ENCODE measurements at places on chromosomes 4 and X.
A peak's percentile ranks its signal among the peaks of the same experiment; 100 is the strongest.

GRCh38 chr4:100935090-100935489, 412.2 kb downstream of the PPP3CA start:
- peak; percentile 8 for DNase-seq

DNA sequence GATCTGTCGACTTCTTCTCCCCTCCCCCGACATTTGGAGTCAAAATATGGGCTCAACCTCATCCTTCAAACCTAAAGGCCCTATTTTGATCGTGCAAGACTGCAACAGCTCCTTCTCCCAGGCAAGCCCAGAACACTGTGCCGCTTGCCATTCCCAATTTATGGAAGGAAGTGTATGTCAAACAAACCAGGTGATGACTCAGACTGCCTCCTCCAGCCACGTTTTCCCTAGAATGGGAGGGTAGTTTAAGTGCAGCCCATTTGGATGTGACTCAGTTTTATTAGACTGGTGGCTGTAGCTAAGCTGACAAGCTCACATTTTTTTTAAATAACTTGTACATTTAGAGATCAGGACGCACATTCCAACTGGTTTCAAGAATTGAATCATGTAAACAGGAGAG, 570.4 kb upstream of the DIPK2B start:
- DNase-seq, result peak; percentile 86

DNA sequence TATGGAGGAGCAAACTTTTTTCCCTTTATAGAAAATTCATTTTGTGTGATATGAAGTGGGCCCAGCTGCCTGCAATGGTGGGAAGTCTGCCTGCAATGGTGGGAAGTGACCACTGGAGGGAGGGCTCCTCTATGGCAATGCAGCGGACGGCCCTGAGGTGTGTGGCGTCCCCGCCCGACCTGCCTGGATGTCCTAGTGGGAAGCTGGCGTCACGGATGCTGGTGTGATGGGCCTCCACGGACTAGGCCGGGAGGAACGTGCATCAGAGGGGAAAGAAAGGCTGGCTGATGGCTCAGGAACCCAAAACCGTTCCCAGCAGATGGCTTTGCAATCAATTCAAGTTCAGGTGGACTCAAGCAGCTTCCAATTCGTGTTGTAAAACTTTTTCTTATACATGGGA, 177.9 kb downstream of the AFAP1 start:
- peak; percentile 82 for DNase-seq

DNA sequence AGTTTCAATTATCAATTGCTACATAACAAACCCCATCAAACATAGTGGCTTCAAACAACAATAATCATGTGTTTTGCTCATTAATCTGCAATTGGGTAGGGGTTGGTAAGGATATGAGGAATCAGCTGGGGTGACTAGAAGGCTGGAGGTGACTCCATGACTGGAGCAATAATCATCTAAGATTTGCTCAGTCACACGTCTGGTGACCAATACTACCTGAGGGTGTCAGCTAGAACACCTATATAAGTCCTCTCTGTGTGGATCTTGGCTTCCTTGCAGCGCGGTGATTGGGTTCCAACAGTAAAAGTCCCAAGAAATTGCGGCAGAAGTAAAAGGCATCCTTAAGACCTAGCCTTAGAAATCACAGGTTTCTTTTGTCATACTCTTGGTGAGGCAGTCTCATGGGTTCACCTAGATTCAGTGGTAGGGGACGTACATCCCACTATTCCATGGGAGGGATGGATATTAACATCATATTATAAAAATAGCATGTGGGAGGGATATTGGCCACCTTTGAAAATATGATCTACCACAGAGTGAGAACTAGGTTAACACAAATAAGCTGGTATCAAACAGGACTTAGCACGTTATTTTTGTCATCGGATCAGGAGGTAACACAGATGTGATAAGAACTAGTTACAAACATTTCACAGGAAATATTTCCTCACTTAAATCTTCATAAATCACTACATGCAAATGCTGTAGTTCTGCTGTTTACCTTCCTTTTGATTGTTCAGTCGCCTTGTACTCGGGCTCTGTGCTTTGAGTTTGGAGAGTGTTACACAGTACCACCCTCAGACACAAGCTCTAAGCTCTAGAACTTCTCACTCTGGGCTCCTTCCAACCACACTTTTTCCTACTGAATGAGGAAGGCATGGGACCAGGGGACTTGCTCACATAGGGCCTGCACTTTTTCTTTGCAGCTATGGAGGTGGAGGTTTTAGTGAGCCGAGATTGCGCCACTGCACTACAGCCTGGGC, 78.3 kb downstream of the LARP7 start:
- no peak for DNase-seq

DNA sequence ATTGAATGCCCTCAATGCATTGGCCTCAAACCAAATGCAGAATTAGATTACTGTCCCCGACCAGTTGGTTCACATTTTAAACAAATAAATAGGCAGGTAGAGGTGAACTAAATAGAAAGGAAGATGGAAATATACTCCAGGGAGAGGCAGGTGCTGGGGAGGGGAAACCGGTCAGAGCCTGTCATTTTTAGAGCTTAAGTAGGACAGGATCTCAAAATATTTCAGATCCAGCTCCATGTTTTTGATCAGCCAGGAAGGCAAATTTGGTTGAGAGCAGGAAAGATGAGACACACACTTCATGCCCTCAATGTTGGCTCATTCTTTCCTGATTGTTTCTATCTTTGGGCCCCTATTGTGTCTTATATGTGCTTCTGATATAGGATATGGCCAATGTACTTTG, 206.7 kb downstream of the SHROOM3 start:
- DNase-seq, result no peak

DNA sequence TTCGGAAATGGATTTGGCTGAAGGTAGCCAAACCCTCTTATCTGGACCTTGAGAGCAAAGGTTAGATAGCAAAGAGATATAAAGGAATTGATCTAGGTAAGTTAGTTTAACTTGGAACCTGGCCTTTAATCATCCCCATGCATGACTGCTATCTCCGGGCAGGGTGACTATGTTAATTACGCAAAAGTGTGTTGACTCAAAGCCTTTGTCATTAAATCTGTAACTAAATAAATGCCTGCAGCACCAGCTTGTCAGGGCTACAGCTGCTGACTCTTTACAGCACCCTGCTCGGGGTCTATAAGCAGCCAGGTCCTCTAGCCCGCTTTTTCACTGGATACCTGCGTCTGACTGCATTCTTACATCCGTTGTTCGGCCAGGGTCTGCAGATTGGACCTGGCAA, 201.7 kb downstream of the TBCK start:
- no peak for DNase-seq

- DNase-seq, result peak; percentile 37
These were observed 191.0 kb upstream of the NPY2R start for GRCh38 chr4:155017426-155017825.

DNA sequence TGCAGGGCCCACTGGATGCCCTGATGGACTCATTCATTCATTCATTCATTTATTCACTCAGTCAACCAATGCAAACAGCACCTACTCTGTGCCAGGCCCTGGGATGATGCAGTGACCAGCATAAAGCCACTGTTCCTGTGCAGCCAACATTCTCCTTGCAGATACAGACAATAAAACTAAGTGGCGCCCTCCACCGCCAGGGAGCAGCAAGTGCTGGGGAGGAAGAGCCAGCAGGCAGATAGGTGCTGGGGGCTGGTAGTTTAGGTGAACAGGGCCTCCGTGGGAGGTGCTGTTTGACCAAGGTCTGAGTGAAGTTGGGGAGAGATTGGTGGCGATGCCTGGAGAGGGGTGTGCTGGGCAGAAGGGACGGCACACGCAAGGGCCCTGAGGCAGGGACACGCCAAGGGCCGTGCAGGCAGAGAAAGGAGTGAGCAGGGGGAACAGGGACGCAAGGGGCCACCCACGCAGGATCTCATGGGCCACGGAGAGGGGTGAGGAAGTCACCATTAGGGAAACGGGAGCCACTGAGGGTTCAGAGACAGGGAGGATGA, 65.5 kb downstream of the WFS1 start:
- no peak for DNase-seq

DNA sequence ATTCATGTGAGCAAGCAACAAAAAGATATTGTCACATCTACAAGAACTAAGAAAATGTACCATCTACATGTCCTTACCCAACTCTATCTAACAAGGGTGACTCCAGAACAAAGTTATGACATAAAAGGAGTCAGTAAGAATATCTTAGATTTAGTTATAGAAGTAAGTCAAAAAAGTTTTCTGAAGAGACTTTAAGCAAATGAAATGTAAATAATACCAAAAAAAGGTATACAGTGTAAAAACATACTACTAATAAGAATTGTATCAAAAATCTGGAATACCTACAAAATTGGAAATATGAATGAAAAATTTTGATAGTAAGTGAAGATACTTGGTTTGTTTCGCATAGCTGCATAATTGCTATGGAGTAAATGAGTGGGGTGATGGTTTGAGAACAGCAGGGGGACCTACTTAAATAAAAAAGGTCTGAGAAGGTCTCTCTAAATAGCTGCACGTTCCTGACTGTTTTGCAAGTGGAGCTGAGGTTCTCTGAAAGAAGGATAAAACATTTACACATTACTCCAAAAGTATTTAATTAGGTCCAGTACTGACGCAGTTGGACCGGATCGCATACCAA, 51.0 kb upstream of the ENPP6 start:
- DNase-seq, result peak; percentile 32

- DNase-seq, result no peak
These were observed 8.3 kb upstream of the AFAP1 start for GRCh38 chr4:7947927-7948326.

- DNase-seq, result peak; percentile 45
These were observed 6.6 kb downstream of the MID1IP1 start for GRCh38 chrX:38807873-38808272.

GRCh38 chr4:151472711-151473110, 63.7 kb downstream of the FHIP1A start:
- DNase-seq, result no peak

- DNase-seq, result no peak
These were observed 171.2 kb downstream of the PPP3CA start for GRCh38 chr4:101175896-101176676.

DNA sequence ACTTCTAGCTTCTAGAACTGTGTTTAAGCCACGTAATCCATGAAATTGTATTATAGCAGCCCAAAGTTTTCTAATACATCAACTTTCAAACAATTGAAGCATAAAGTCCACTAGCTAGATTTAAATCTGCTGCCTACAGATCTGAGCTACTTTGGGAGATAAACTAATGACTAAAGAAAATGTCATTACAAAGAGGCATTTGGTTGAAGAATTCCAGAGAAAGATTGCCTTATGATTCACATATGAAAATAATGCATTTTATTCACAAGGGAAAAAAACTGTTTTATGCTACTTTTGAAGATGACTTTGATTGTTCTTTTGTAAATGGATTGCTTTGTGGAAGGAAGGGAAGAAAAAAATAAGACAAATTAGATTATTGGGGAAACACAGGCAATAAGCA, 124.1 kb upstream of the SLIT2 start:
- no peak for DNase-seq

DNA sequence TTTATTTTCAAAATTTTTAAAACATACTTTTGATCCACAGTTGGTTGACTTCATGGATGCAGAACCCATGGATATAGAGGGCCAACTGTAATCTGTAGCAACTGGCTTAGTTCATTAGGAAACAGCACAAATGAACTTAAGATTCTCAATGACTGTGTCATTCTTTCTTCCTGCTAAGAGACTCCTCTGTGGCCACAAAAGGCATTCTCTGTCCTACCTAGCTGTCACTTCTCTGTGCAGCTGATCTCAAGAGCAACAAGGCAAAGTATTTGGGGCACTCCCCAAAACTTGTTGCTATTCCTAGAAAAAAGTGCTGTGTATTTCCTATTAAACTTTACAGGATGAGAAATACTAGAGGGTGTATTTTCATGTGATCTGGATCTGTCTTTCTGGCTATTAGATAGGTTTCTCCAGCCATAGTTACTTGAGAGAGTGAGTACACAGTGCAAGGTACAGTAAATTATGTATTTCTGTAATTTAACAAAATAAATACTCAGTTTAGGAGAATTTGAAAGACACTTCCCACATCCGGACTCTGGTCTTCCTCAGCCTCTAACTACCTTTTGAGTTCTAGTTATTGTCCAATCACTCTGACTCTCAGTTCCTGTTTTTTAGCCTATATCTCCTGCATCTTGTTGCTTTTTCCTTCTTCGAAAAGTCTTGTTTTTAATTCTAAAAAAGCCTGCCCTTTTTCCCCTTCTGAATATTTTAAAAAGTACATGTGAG, 21.8 kb downstream of the TLR2 start:
- no peak for DNase-seq

GRCh38 chr4:164204434-164204833, 549.5 kb upstream of the SMIM31 start:
- peak; percentile 90 for DNase-seq

- DNase-seq, result no peak
These were observed 45.0 kb downstream of the SLC9A7 start for GRCh38 chrX:46713672-46714490.

DNA sequence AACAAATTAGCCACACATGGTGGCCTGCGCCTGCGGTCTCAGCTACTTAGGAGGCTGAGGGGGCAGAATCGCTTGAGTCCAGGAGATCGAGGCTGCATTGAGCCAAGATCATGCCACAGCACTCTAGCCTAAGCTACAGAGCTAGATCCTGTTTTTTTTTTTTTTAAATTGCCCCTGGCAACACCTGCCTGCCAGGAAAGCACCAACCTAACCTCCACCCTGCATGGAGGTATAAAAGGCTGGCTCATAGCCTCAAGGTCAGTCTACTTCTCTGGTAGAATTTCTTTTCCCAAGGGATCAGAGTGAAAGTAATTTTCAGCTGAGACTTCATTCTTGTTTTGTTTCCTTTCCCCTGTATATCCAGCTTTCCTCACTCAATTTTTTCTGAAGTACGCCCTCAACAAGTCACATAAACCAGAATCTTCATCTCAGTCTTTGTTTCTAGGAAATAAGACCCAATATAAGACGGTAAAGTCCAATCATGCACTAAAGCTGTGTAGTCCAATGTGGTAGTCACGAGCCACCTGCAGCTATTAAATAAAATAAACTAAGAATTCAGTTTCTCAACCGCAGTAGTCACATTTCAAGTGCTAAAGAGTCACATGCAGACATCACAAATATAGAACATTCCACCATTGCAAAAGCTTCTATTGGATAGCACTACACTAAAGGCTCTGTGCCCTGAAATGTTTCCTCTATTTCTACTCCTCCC, 113.3 kb downstream of the HPGD start:
- DNase-seq, result no peak

- DNase-seq, result no peak
These were observed 18.8 kb downstream of the RGS12 start for GRCh38 chr4:3311489-3312171.

DNA sequence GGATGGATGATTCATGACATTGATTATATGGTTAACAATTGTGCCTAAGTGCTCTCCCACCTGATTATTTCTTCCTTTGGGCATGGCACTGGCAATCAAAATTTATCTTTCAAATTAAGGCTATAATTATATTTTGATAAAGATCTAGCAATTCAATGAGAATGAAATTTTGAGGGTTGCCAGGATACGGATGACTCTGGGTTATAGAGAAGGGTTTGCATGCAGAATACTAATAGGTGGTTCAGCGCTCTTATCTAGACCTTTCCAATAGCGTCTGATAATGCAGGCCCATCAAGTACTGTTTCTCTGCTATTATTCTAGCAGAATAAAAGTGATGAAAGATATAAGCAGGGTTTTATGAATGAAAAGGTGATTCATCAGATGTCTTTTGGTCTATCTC, 74.9 kb upstream of the SCML1 start:
- DNase-seq, result no peak

- peak; percentile 39 for DNase-seq
These were observed 460.5 kb upstream of the CNKSR2 start for GRCh38 chrX:20913760-20914159.

- peak; percentile 74 for DNase-seq
These were observed 539.8 kb upstream of the SLIT2 start for GRCh38 chr4:19711871-19712270.

Measured in astrocyte of the hippocampus (primary cell).